Neural progenitor cell (in vitro differentiated cells): ENCODE measurements at places on chromosomes 1 and 21.

DNA sequence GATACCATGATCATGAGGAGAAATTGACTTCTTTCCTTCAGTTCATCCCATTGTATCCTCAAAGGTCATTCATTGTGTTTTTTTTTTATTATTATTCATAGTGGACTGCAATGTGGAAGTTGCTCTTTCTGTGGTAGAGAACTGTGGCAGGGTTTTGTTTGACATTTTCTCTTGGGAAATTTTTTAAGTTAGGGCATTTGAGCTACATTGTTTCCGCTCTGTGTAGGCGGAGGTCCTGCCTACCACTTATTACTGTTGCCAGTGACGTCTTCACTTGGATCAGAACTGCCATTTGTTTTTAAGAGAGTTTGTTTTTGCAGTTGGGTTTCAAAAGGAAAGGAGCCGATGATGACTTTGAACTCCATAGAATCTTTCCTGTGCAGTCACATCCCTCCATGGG is 287.4 kb upstream of the FMN2 start:
- no peak for DNase-seq

DNA sequence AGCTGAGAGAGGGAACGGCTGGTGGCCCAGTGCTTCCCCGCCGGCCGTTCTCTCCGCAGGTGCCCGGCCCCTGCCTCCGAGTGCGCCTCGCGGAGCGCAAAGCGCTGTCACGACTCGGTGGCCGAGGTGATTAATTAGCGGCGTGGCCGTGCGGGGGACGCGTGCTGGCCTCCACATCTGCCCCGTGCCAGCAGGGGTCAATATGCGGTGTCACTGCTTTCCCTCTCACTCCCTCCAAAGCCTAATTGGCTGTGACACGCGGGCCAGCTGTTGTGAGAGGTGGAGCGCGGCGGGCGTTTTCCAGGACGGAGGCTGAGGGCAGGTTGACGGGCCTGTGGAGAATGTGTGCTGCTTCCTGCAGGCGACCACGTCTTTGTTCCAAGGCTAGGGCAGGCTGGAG is 239.0 kb downstream of the LMX1A start:
- peak; percentile 77 for DNase-seq

DNA sequence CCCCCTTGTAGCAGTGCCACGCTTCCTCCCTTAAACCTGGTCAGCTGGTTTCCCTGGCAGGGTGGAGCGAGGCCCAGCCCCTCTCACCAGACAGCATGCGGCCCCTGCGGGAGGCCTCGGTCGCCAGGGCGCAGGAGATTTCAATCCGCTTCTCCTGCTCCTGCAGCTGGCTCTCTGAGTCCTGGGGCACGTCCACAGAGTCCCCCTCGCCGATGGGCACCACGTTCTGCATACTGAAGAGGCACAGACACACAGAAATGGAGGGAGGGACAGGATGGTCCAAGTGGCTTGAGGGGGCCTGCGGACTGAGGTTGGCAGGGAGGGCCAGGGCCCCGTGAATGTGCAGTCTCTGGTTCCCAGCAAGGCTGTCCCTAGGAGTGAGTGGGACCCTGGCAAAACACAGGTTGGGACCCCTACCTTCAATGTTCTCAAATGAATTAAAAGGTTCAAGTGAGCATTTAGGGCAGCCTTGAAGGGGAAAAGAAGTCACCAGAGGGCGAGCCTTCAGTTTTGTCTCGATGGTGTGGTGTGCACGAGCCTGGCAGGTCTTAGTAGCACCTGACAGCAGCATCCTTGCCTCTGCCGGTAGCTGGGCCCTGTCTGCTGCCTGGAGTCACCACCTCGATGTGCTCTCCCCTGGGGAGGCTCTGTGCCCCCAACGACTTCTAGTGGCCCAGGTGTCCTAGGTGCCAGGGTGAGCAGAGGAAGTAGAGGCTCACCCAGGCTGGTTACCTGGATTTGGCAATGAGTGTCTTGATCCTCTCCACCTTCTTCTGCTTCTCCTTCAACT is 14.4 kb upstream of the GOLT1A start:
- DNase-seq, result no peak

DNA sequence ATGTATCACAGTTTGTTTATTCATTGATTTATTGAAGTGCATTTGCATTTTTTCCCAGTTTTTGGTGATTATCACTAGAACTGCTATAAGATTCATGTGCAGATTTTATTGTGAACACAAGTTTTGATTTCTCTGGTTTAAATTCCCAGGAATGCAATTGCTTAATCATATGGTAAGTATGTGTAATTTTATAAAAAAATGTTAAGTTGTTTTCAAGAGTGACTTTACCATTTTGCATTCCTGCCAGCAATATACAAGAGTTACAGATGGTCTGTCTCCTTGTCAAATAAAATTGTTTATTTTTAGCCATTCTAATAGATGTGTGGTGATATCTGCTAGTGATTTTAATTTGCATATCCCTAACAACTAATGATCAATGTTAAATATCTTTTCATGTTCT is 127.3 kb upstream of the APP start:
- DNase-seq, result no peak

DNA sequence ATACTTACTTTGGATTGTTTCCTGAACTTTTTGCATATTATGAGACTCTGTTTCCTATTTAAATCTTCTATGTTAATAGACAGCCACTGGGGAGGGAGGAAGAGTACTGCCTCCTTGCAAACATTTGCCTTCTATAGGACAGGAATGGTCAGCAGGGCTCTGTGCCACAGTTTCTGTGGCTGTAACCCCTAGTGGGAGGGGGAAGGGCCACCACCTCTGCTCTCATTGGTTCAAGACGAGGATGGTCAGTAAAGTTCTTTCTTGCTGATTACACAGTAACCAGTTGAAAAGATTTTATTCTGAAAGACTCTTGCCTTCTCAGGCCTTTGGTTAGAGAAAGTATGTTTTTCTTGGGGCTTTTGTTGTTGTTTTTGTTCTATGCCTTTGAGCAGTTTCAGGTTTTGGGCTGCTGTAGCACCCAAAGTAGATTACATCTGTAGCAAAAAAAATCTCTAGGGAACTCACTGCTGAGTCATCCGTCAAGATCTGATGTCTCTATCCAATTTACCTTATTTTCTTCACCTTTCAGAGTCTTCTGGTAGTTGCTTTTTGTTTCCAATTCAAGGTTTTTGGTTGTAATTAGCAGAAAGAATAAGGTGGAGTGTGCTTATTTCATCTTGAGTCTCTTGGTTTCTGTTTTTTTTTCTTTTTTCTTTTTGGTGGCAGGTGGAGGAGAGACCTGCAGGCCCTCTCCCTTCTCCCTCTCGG is 23.1 kb downstream of the SLC35A3 start:
- DNase-seq, result no peak

GRCh38 chr1:201707656-201708055 is 121.3 kb upstream of the IPO9 start:
- DNase-seq, result no peak

DNA sequence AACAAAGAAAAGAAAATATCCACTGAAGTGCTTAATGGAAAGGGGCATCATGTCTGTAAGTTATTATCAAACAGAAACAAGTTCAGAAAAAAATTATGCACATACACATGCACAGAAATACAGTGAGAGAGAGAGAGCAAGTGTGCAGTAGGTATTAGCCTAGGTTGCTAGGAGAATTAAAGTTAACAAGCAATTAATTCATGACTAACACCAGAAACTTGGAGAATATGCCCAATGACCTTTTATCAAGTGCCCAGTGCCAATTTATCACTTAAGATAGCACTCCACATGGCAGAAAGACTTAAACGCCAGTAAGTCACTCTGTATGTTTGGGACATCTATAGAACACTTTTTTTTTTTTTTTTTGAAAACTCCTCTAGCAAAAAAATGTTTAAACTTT is 56.2 kb upstream of the SLC16A1 start:
- no peak for DNase-seq

DNA sequence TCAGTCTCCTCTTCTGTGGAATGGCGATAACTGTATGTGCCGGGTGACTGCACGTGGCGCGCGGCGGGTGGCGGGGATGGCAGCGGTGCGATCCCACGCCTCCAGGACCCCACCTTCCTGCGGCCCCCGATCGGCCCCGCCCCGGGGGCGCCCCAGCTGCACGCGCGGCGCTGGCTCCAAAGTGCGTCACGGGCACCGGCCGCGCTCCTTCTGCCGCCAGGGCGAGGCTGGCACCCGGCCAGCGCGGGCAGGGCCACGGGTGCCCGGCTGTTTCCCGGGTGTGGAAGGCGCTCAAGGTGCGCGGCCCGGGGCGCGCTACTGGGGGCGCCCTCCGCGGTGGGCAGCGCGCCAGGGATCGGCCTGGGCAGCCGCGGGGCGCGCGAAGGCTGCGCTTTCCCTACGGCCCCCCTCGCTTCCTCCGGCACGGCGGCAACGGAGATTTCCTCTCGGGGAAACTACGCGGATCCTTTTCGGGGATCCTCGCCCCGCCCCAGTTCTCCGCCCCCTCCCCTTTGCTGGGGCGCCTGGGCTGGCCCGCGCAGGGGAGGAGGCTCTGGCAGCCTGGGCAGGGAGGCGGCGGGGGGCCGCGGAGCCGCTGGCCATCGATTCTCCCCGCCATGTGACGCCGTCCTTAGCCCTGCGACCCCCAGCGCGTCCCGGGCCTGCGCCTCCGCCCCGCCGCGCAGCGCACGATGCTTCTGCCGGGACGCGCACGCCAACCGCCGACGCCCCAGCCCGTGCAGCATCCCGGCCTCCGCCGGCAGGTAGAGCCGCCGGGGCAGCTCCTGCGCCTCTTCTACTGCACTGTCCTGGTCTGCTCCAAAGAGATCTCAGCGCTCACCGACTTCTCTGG is at the start of gene EVA1C:
Gene EVA1C (plus strand): TSS at position 545 of the 853 bp plus-strand sequence. CDS start 148 bp downstream, at position 693.
- peak; percentile 63 for DNase-seq

- no peak for DNase-seq
These were observed 1.1 kb upstream of the SLAMF8 start for GRCh38 chr1:159825564-159825963.

DNA sequence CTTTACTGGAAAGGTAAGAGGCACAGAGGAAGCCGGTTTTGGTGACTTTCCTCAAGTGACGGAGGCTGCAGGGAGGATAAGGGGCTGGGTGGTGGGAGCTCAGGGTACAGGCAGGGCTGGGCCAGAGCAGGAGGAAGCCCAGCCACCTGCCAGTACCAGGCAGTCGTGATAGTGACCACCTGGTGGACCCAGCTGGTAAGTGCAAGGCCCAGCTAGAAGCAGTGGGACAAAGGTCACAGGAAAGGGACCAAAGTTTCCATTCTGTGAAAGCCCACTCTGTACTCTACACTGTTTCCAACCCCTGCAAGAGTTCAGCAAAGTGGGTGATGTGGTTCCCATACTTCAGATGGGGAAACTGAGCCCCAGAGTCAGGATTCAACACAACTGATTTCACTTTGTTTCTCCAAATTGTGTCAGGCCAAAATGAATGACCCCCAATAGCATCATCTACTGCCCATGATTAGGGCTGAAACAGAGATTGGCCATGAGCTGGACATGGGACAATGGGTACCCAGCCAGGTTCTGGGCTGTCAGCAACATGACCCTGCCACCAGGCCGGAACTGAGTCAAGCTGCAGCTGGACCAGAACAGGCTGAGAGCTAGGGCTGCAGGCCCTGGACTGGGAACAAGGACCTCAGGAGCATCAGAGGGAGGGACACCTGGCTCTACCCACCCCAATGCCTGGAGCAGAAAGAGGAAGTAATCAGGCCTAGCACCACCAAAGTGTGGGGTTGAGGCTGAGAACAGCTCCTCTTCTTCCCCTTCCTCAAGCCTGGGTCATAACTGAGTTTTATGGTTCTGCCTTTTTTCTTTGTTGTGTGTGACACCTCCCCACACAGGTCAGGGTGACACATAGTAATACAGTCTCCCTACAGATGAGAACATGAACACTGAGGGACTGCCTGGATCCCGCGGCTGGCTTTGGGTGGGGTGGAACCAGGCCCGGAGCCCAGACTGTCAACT is 50.2 kb downstream of the KCNN3 start:
- peak; percentile 62 for DNase-seq

DNA sequence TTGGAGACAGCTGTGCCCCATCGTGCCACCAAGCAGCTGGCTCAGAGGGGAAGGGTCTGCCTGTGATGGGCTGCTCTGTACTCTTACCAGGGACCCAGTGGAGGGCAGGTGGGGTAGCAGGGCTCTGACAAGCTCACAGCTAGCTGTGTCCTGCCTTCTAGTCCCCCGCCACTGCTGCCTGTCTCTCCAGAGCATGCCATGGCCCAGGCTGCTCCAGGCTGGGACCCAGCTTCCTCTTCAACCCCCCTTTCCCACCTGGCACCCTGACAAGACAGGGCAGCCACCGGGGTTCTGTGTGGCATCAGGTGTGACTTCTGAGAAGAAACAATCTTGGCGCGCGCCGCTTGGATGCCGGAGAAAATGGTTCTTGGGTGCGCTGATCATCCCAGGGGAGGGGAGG is 92.3 kb upstream of the ACTL8 start:
- no peak for DNase-seq

DNA sequence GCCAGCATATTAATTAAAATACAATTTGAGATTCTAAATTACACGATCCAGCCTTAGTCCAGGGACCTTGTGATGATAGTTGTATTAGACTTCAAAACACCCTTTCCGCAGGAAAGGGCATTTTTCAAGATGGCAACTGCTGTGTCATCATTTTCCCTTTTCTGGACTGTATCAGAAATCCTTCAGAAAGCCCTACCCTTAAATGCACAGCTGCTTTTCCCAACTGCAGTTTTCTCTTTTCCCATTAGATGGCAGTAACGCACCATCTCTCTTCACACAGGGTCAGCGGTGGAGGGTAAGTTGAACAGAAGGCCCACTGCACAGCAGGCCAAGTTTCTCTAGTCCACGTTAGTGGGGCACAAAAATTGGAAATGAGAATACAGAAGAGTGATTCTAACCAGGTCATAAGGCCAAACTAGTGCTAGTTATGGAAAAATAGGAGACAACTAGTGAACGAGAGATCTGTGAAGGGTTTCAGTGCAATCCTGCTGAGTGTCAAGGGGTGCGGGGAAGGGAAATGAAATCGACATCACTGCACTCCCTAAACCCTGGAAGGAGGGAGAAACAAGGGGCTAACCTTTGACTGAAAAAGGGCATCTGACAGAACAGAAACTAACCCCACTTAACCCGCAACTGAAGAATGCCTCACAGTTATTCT is 22.1 kb upstream of the TDRD10 start:
- peak; percentile 72 for DNase-seq

DNA sequence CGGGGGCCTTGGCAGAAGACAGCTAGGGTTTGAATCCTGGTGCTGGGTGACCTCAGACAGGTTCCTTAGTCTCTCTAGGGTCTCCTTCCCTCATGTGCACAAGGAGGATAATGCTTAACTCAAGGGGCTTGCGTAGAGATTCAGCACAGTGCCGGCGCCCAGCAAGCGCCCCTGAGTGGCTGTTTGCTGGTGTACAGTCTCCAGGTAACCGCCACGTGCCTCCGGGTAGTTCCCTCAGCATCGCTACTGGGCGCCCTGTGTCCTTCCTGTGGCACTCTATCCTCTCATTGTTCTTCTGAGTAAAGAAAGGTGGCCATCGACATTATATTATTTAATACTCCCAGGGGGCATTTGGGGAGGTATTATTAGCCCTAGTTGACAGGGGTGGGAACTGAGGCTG is 80.9 kb downstream of the NENF start:
- DNase-seq, result no peak
